ENCODE measurements at places on chromosomes 1 and 21. TPM values are rescaled to one million over a fixed set of nuclear protein-coding genes. Genes with fewer than 3 reads are reported as not detected.

PTPRF gene
- 34.4 TPM for total RNA-seq

KRTAP11-1 gene
- total RNA-seq: not detected

SPRR4 gene
- not detected for total RNA-seq

FNDC7 gene
- total RNA-seq: under 0.01 TPM

TRIM17 gene
- 0.09 TPM for total RNA-seq

MX2 gene
- 2.6 TPM for total RNA-seq

DAB1 gene
- total RNA-seq: 0.46 TPM

SELL gene
- 0.09 TPM for total RNA-seq

HMCN1 gene
- total RNA-seq: 15.4 TPM

DHX9 gene
- 118 TPM for total RNA-seq

TMPRSS3 gene
- not detected for total RNA-seq

OR2T29 gene
- total RNA-seq: not detected

Measured in smooth muscle cell of bladder (primary cell).